Gastroesophageal sphincter (tissue), 4 donors: ENCODE measurements at places on chromosomes 5 and 9. TPM values are rescaled to one million over a fixed set of nuclear protein-coding genes. Genes with fewer than 3 reads are reported as not detected.
A peak's percentile ranks its signal among the peaks of the same experiment; 100 is the strongest.

Gene KIF20A
- not detected for total RNA-seq

Gene CLINT1
- total RNA-seq: 103 TPM

Gene SNCB
- total RNA-seq: not detected

Gene THBS4
- total RNA-seq: 18.6 TPM

DNA sequence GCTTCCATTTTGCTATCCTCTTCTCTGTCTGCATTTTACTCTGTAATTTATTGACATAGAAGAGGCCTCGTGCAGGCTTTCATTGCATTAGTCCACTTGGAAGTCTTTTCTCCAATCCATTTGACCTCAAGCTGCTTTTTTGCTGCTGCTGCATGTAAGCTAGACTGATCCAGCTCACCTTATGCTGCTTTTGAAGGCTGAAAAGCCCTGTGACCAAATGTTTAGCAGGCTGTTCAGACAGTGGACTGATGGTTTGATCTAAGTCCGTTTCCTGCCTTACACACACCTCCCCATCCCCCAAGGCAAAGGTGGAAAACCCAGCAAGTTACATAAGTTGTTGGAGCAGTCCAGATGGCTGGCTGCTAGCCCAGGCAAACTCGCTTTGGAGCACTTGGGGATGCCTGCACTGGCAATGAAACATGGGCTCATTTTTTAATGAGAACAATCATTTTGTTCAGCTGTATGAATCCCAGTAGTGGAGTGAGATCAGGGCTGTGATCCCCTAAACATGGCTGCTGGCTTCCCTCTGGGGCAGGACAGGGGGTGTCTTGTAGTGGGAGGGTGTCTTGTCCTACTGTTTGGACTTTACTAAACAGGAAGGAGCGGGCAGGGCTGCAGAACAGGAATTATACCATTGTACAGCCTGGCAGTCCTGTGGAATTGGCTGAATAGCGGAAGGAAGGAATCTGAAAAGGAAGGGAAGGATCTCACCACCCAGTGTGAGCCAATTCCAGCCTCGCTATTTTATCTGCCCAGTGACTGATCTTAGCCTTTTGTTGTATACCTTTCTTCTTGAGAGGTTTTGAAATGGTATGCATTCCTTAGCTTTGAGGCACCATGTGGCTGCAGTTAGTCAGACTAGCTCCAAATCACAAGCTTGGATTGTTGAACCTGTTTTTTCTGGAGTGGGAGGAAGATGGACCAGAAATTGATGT lies 212.0 kb downstream of the ARHGAP26 start:
- no peak overlapping the region for H3K4me3 ChIP-seq
- H3K27ac ChIP-seq: peak overlapping the region; percentile 75
- H3K27me3 ChIP-seq: no peaks in the 10 kb centered on the region
- ATAC-seq: peak; percentile 78

- H3K4me1 ChIP-seq: no peaks in the 10 kb centered on the region
- no peak overlapping the region for H3K27ac ChIP-seq
- no peak overlapping the region for H3K4me3 ChIP-seq
- no peaks in the 10 kb centered on the region for H3K36me3 ChIP-seq
These were observed 27.1 kb downstream of the CYSTM1 start for GRCh38 chr5:140202078-140202477.

DNA sequence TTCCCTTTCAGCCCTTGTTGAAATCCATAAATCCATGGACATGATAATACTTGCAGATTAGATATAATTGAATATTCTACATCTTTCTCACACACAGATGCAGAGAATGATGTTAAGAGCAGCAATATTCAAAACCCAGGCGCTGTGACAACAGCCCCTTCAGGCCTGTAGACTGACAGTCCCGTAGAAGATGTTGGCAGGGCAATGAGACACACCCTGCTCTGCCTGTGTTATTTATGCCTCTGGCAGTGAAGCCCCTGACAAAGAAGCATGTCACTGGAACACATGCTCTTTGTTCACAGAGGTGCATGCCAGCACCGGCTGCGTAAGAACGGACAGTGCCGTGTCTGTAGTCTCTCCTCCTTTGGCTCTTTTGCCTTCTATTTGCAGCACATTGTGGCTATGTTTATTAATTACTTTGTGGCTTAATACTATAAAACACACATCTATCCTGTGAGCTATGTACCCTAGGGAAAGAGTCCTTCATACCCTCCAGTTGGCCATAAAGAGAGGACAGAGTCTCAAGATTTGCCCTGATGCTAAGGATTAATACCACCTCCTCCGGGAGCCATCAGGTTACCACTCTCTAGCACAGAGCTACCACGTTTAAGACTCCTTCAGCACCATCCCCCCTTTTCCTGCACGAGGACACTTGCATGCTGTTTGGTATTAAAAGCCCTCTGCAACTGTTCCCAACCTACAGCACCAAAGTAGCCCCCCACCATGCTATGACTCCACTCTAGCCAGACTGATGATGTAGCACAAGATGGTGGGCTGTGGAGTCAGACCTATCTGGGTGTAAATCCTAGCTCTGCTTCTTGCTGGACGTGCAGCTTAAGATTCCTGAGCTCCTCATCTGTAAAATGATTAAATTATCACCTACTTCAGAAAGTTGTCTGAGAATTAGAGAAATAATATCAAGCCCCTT lies 2.0 kb upstream of the ANP32B start:
- H3K4me3 ChIP-seq: no peak overlapping the region
- H3K4me1 ChIP-seq: peaks cover 47% of the 10 kb centered on the region
- no peaks in the 10 kb centered on the region for H3K36me3 ChIP-seq

GRCh38 chr9:91162784-91163443 lies 198.8 kb downstream of the AUH start:
- no peak overlapping the region for H3K4me3 ChIP-seq
- H3K36me3 ChIP-seq: no peaks in the 10 kb centered on the region
- no peaks in the 10 kb centered on the region for H3K27me3 ChIP-seq
- no peak for ATAC-seq

GRCh38 chr5:3019045-3019444 lies 267.6 kb upstream of the IRX2 start:
- no peaks in the 10 kb centered on the region for H3K4me1 ChIP-seq
- no peaks in the 10 kb centered on the region for H3K36me3 ChIP-seq
- no peak overlapping the region for H3K4me3 ChIP-seq
- no peaks in the 10 kb centered on the region for H3K27me3 ChIP-seq
